ENCODE measurements at places on chromosomes 2 and 18. TPM values are rescaled to one million over a fixed set of nuclear protein-coding genes. Genes with fewer than 3 reads are reported as not detected.

MERTK gene
- 1.6 TPM for total RNA-seq

TRIM43 gene
- total RNA-seq: not detected

- H3K36me3 ChIP-seq: no peaks in the 10 kb centered on the region
- DNase-seq: no peak
These were observed 381.4 kb downstream of the RAD51AP2 start for GRCh38 chr2:17136877-17137276.

DNA sequence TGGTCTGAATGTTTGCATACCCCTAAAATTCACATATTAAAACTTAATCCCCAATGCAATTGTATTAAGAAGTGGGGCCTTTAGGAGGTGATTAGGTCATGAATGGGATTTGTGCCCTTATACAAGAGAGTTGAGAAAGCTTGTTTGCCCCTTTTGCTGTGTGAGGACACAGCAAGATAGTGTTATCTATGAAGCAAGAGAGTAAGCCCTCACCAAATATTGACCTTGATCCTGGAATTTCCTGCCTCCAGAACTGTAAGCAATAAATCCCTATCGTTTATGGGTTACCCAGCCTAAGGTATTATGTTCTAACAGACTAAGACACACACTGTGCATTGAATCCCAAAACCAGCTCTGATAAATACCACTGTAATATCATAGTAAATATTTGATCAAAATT, 32.2 kb downstream of the NR4A2 start:
- no peak for DNase-seq
- no peaks in the 10 kb centered on the region for H3K4me1 ChIP-seq
- no peaks in the 10 kb centered on the region for H3K36me3 ChIP-seq
- H3K27ac ChIP-seq: no peak overlapping the region
- no peak overlapping the region for H3K4me3 ChIP-seq

Measured in psoas muscle (tissue), 8 donors.